ENCODE measurements at places on chromosomes 16 and 17.
A peak's percentile ranks its signal among the peaks of the same experiment; 100 is the strongest.

DNA sequence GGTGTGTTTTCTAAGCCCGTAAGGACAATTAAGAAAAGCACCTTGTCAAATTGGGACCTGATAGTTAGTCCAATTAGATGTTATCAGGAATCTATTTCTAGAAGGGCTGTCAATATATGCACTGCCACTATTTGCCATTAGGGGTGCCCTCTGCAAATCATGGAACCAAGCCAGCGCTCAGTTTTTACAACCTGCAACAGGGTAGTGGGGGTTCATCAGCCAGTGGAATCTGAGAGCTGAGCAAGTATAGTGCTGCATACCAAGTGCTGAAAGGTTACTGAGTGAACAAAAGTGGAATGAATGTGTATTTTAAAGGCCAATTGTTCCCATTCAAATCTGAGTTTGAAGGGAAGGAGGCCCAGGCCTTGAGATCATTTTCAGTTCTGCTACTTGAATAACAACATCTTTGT is 10.4 kb downstream of the PRR11 start:
- DNase-seq = no peak

GRCh38 chr16:50550866-50551641 is 2.9 kb downstream of the NKD1 start:
- no peak for DNase-seq

GRCh38 chr17:10600571-10600970 is 51.1 kb upstream of the MYH2 start:
- no peak for DNase-seq

DNA sequence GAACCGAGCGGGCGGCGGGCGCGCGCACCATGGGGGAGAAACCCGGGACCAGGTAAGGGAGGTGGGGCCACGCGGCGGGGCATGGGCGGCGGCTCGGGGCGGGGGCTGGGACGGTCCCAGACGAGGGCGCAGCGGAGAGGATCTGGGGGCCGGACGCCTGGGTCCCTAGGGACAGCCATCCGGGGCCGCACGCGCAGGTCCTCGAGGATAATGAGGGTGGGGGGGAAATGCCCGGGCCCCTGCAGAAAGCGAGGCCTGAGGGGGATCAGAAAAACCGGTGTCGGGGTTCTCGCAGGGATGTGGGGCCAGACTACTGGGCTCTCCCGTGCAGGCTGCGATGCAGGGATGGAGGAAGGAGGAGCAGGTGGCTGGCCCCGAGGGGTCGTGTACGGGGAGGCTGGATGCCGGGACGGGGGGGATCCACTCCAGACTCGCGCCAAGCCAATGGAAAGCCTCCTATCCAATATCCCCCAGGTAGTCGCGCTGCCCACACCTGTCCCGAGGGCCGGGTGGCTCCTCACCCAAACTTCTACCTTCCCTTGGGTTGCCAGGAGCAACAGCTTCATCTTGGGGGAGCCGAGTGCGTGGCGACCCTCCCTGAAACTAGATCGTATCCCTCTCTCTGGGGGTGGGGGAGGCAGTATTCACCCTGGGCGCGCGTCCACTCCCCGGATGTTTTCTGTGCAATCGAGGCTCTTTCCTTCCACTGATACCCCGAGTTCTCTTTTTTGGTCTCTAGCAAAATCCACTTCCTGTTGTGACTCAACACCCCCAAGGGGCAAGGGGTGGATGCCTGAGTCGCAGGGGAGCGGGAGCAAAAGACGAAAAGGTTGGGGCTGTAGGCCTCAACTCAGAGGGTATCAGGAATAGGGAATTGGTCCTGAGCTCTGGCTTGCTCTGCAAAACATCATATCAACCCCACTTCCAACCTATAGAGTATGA is 532 bp downstream of the ARRB2 start:
- DNase-seq = no peak

- DNase-seq = no peak
Observed at GRCh38 chr17:7290685-7291084, 3.8 kb downstream of the YBX2 start.

- peak; percentile 51 for DNase-seq
Observed at GRCh38 chr17:43576563-43577229, 30.6 kb upstream of the ETV4 start.

DNA sequence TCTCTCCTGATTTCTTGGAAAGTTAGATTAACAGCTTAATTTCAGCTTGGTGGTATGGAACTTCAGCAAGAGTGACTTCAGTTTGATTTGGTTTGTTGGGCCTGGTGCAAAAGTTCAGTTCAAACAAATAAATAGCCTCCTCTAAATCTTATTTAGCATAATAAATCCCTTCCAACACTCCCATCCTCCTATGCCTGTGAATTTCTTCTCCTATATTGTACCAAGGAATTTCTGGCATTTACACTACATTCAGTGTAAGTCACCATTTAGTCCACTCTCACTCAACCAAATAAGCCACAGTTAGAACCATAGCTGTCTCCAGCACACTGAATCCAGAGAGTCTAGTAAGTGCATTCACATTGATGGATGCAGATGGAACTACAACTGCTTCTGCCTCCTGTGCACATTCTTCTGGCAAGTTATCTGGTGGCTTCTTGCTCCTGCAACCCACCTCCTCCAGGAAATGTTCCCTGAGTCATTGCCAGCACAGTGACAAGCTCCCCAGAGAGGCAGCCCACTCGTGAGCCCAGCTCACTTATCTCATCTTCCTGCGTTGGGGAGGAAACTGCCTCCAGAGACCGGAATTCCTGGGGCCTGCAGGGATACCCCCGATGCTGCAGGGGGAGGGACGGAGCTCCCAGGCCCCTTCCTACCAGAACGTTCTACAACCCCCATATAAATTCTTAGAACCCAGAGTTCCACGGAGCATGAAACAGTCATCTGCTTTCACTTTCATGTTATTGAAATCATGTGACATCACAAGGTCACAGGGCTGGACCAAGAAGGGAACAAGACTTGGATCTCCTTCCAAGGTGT is 318.3 kb downstream of the PHKB start:
- DNase-seq = no peak

DNA sequence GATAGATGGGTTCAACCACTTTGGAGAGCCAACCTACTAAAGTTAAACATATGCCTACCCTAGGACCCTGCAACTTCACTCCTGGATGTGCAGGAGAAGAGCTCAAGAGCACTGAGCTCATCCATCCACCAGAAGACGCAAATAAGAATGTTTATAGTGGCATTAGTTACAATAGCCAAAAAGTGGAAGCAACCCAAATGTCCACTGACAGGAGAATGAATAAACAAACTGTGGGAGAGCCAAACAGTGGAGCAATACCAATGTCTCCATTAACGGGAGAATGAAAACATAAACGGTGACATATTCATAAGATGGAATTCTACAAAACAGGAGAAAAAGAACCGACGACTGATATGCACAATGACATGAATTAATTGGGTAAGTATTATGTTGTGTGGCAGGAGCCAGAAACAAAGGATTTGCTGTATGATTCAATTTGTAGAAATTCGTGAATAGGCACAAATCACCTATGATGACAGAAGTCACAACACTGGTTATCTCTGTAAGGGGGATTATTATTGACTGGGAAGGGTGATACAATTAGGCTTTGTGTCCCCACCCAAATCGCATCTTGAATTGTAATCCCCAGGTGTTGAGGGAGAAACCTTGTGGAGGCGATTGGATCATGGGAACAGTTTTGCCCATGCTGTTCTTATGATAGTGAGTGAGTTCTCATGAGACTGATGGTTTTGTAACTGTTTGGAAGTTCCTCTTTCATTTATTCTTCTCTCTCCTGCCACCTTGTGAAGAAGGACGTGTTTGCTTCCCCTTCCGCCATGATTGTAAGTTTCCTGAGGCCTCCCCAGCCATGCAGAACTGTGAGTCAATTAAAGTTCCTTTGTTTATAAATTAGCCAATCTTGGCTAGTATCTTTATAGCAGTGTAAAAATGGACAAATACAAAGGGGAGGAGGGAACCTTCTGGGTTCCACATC is 57.9 kb upstream of the PLCG2 start:
- no peak for DNase-seq

- peak; percentile 54 for DNase-seq
Observed at GRCh38 chr17:44203731-44204440, 4.2 kb upstream of the ATXN7L3 start.

All from D721Med (cell line).